Activated CD4-positive, alpha-beta T cell treated with anti-CD3 and anti-CD28 coated beads, Interleukin-2, amount 10 ng/mL, durations not matched to agents 7 days and 5 days (primary cell): ENCODE measurements at places on chromosomes 7 and 10.
A peak's percentile ranks its signal among the peaks of the same experiment; 100 is the strongest.

GRCh38 chr7:126570845-126571244 is 681.9 kb downstream of the GRM8 start:
- no peak overlapping the region for H3K27ac ChIP-seq
- no peak overlapping the region for H3K4me3 ChIP-seq
- no peaks in the 10 kb centered on the region for H3K36me3 ChIP-seq
- H3K4me1 ChIP-seq, result no peaks in the 10 kb centered on the region
- DNase-seq, result no peak
- no peaks in the 10 kb centered on the region for H3K27me3 ChIP-seq

GRCh38 chr10:108615576-108616320 is 1307.6 kb downstream of the XPNPEP1 start:
- DNase-seq, result no peak
- H3K27me3 ChIP-seq, result no peaks in the 10 kb centered on the region
- no peak overlapping the region for H3K27ac ChIP-seq
- H3K36me3 ChIP-seq, result no peaks in the 10 kb centered on the region
- H3K4me1 ChIP-seq, result no peaks in the 10 kb centered on the region
- no peak overlapping the region for H3K4me3 ChIP-seq

DNA sequence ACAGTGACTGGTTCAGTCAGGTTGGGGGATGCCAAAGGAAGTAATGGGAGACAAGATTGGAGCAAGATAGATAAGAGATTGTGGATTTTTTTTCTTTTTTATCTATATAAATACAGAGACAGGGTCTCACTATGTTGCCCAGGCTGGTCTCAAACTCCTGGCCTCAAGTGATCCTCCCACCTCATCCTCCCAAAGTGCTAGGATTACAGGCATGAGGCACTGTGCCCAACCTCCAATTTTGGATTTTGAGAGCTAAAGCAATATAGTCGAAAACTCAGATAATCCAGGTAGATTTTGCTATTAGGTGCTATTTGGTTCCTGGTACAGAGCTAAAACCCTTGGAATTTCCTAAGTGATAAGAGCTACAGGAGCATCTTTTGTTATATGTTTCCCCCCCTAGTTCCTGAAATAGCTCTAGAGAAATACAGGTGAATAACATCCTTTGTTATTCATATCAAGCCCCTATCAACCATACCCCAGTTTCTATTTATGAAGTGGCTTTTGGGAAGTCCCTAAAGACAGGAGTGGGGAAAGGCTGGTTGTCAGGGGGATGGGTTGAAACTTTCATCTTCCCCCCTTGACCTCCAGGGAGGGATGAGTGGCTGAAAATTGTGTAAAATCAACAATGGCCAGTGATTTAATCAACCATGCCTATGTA is 151.2 kb downstream of the CFTR start:
- no peak overlapping the region for H3K4me3 ChIP-seq
- DNase-seq, result no peak
- no peak overlapping the region for H3K27ac ChIP-seq
- H3K4me1 ChIP-seq, result peaks cover 5% of the 10 kb centered on the region
- no peaks in the 10 kb centered on the region for H3K36me3 ChIP-seq

DNA sequence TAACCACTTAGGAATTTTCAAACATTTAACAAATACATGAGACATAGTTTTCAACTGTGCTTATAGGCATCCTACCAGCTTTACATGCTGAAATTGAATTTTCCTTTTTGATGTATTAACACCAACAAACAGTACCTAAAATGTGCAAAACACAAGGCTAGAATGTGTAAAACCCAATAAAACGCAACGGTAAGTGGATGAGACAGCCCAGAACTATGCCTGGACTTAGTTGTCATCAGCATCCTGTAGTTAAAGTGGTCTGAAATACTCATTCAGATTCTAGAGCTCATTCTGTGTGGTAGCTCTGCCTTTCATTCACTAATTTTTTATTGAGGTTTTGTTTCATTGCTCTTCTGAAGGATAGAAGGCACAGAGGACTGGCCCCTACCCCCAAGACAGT is 137.1 kb downstream of the BMPER start:
- no peak for DNase-seq
- H3K4me3 ChIP-seq, result no peak overlapping the region
- no peaks in the 10 kb centered on the region for H3K4me1 ChIP-seq
- no peaks in the 10 kb centered on the region for H3K36me3 ChIP-seq
- H3K27ac ChIP-seq, result no peak overlapping the region

- H3K27me3 ChIP-seq, result no peaks in the 10 kb centered on the region
- peaks cover 3% of the 10 kb centered on the region for H3K36me3 ChIP-seq
- no peak overlapping the region for H3K27ac ChIP-seq
- H3K4me1 ChIP-seq, result peaks cover 34% of the 10 kb centered on the region
- DNase-seq, result no peak
Measured at GRCh38 chr10:51705774-51706173, 6.4 kb upstream of the CSTF2T start.

GRCh38 chr7:128940494-128941322 is 3.0 kb downstream of the IRF5 start:
- H3K27me3 ChIP-seq, result peaks cover 17% of the 10 kb centered on the region
- peaks cover 34% of the 10 kb centered on the region for H3K4me1 ChIP-seq
- peaks cover 2% of the 10 kb centered on the region for H3K36me3 ChIP-seq
- H3K27ac ChIP-seq, result peak overlapping the region; percentile 83

GRCh38 chr10:33187427-33187999 is 147.0 kb downstream of the NRP1 start:
- no peak overlapping the region for H3K4me3 ChIP-seq
- peaks cover 14% of the 10 kb centered on the region for H3K27me3 ChIP-seq
- no peaks in the 10 kb centered on the region for H3K36me3 ChIP-seq
- no peak for DNase-seq
